ENCODE measurements at places on chromosomes 2 and 18.

DNA sequence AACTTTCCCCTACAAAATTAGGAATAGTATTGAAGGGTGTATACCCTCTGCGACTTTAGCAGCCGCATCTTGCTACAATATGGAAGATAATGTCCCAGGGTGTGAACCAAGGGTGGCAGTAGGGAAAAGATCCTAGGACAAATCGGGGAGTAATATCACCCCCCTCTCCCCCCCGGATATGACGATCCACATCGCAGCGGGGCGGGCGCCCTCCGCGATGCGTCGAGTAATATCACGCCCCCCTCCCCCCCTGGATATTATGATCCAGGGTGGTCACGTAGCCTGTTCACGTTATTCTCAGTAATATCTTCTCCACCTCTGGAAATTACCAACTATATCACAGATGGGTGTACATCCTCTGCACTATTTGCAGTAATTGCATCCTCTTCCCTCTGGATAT, 82.9 kb downstream of the DAPL1 start:
- no peak for DNase-seq

GRCh38 chr18:57269756-57270155, 82.6 kb upstream of the ST8SIA3 start:
- DNase-seq: no peak

DNA sequence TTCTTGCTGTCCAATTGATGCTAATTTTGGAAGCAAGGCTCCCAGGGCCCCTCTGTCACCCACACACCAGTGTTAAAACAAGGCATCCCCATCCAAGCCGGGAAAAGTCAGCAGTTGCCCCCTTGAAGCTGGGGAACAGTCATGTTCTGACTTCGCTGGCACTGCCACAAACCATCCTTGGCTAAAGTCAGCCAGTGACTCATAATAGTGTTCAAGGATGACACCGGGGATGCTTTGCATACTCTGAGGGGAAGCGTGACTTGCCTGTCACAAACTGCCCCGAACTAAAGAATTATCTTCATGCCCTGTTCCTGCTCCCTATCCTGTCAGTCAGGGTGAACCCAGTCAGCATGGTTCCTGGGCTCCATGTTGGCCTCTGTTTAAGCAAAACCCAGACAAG, 37.0 kb downstream of the TGFA start:
- DNase-seq: no peak

GRCh38 chr2:139175510-139175909, 395.3 kb upstream of the NXPH2 start:
- DNase-seq: no peak

GRCh38 chr2:29603341-29603740, 318.0 kb downstream of the ALK start:
- DNase-seq: no peak

DNA sequence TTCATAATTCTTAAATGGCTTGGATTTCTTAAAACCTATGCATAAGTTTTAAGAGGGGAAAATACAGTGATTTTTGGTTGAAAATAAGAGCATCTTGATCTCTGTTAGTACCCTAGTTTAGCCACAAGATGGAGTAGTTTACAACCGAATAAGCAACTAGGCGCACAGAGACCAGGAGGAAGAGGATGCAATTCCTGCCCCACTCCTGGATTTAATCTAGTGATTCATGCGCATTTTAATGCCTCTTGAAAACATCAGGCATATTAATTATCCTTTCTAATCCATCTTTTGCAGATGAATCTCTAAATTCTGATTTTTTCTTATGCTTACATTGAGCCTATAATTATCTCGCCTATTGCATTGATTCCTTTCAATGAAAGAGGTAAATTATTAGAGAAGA, 76.7 kb downstream of the MRPS9 start:
- peak; percentile 58 for DNase-seq

GRCh38 chr2:209321076-209321475, 102.8 kb upstream of the MAP2 start:
- no peak for DNase-seq

GRCh38 chr2:47193607-47194006, 38.5 kb upstream of the STPG4 start:
- peak; percentile 39 for DNase-seq

GRCh38 chr18:61782545-61782944, 110.3 kb downstream of the RNF152 start:
- DNase-seq: no peak

- peak; percentile 73 for DNase-seq
Observed at GRCh38 chr2:11744631-11745394, 1.6 kb upstream of the LPIN1 start.

GRCh38 chr2:4900242-4900641, 791.9 kb upstream of the SOX11 start:
- no peak for DNase-seq

DNA sequence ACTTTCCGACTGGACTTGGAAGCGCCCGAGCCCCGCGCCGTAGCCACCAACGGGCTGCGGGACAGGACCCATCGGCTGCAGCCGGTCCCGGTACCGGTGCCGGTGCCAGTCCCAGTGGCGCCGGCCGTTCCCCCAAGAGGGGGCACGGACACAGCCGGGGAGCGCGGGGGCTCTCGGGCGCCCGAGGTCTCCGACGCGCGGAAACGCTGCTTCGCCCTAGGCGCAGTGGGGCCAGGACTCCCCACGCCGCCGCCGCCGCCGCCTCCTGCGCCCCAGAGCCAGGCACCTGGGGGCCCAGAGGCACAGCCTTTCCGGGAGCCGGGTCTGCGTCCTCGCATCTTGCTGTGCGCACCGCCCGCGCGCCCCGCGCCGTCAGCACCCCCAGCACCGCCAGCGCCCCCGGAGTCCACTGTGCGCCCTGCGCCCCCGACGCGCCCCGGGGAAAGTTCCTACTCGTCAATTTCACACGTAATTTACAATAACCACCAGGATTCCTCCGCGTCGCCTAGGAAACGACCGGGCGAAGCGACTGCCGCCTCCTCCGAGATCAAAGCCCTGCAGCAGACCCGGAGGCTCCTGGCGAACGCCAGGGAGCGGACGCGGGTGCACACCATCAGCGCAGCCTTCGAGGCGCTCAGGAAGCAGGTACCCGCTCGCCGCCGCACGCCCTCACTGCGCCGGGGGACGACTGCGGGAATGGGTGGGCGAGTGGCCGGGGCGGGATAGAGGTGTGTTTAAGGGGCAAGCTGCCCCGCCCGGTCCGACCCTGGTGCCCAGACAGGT, 713 bp downstream of the ATOH8 start:
- no peak for DNase-seq

- DNase-seq: no peak
Observed at GRCh38 chr18:46433121-46433826, 223.7 kb downstream of the LOXHD1 start.

GRCh38 chr2:218804817-218805216, 22.9 kb downstream of the CYP27A1 start:
- no peak for DNase-seq

DNA sequence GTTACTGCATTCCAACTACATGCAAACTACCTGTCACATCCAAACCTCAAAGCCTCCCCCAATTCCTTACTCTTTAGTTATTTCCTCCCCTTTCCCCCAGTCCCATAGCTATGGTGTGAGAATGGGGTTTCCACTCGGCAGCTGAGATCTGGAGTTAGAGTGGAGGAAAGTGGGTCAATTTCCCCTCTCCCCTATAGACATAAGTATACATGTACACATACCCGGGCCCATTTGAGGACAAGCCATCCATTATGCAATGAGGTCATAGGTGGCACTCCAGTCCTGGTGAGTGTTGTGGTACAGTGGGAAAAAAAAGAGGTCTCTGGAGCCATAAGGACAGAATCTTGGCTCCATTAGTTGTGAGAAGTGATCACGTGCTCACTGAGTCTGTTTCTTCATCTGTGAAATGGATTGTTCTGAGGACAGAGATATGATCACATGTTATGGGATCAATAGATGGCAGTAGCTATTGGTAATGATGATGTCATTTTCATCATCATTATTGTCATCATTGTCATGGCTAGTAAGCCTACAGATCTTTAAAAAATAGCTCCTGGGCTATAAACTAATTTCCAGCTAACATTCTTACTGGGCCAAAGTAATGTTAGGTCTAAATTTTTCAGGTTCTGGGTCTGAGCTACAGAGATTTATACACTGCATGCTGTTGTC, 119.0 kb downstream of the BCL2L11 start:
- DNase-seq: no peak

- DNase-seq: peak; percentile 25
Observed at GRCh38 chr2:84970868-84971509, at the start of gene KCMF1. KCMF1 (plus strand) TSS chr2:84971161; CDS start chr2:84971452, 291 bp downstream.

- DNase-seq: no peak
Observed at GRCh38 chr2:192899466-192899865, 704.7 kb upstream of the TMEFF2 start.

DNA sequence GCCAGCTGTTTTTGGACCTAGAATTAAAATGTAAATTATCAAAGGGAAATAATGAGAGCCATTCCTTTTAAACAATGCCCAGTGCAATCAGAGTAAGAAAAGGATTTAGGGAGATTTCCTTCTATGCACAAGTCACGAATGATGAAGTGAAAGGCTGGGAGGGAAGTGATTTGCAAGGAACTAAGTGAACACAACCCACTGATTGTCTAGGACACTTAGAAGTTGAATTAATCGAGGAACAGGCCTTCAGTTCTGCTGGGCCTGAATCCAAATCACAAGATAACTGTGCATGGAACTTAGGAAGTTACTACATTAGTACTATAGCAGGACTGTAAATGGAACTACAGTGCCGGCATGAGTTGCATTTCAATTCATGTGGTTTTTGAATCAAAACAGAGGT, 17.7 kb downstream of the MAP2 start:
- no peak for DNase-seq

DNA sequence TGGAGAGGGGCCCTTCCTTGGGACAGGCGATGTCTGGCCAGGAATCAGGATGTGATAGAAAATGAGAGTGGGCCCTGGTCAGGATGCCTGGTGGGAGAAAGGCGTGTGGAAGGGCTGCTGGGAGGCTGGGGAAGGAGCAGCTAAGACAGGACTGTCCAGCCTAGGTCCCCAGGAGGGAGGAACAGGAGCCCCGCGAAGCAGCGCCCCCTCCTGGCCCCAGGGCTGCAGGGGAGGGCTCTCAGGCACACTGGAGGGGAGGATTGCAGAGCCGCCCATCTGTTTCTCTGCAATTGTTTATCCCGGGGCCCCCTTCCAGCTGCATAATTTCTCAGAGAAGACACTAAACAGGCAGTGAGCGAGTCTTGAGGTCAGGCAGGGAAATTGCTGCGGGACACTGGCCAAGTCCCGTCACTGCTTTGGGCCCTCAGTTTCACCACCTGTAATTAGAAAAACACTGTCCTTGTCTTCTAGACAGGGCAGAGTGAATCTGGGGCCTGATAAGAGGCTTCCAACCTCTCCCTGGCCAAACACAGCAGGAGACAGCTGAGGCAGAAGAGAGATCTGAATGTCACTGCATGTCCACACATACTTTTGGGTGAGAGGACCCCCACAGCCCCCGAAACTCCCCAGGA, 3.9 kb upstream of the NPPC start:
- DNase-seq: peak; percentile 50

DNA sequence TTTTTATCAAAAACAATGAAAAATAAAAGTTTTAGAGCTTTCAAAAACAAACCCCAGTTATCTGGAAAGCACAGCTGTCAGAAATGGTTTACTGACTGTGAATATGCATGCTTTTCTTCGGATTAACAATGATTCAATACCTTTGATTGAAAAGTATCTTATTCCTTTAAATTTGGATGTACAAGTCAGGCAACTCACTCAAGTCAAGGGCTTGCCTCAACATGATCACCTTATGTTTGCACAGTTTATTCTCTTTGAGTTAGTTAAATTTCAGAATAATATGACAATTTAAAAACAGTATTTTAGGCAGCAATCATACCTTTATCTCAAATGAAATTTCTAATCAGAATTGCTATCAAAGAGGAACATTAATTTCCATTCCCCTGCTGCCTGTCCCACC, 108.8 kb upstream of the FOSL2 start:
- no peak for DNase-seq

- no peak for DNase-seq
Observed at GRCh38 chr2:42721898-42722297, 42.0 kb downstream of the OXER1 start.

- DNase-seq: no peak
Observed at GRCh38 chr2:96591494-96591893, 46.6 kb downstream of the KANSL3 start.

DNA sequence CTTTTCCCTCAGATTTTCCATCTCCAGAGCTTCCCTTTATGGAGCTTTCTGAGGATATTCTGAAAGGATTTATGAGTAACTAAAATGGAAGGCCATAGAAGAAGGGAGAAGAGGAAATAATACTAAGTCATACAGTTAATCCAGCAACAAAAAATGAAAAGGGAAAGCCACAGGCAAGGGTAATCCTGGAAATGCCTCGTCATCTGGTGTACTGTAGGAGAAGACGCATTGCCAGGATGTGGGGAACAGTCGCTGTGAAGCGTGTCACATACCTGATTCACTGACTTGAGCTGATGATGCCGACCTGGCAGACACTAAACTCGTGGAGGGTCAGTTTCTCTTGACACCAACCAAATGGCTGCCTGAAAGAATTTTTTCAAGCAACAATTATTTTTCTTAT, 34.7 kb upstream of the ALPP start:
- no peak for DNase-seq

DNA sequence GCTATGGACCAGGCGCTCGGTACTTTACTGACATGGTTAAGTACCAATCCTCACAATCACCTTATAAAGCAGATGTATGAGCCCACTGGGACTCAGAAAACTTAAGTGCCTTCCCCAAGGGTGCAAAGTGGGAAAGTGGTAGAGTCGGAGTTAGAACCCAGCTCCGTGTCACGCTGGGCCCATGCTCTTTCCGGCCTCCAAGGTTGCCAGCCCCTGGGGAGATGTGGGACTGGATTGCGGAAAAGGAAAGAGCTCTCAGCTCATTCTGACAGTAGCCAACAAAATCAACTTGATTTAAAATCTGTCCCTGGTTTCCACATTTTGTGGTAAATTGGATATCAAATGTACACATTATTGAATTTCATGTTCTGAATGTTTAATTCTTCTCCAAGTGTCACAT, 403.8 kb downstream of the DCDC2C start:
- DNase-seq: no peak

GRCh38 chr2:166439078-166439477, 55.0 kb downstream of the SCN7A start:
- DNase-seq: no peak

DNA sequence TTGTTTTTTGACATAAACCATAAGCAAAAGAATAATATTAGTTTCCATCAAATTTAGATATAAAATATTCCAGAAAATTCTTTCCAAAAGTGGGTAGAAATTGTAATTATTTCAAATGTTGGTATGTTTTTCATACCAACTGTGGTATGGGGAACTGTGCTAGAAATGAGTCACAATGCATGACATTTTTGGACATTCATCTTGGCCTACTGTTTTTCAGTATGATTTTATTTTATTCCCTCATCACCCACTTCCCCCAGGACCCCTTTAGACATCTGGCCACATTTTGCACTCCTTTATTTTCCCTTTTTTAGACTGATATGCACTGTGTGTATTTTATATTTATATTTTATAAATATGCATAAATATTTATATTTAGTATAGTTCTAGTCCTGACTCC, 97.1 kb downstream of the DPP4 start:
- DNase-seq: no peak

GRCh38 chr2:98975611-98976010, 39.6 kb upstream of the CRACDL start:
- no peak for DNase-seq

Measured in NCI-H1694 treated with DMSO at 0.1 percent for 48 hours (cell line).